ENCODE measurements at places on chromosomes 4 and X.

GRCh38 chr4:30068234-30068633 is 651.9 kb upstream of the PCDH7 start:
- no peak for DNase-seq

GRCh38 chrX:23511793-23512192 is 155.5 kb upstream of the PRDX4 start:
- no peak for DNase-seq

DNA sequence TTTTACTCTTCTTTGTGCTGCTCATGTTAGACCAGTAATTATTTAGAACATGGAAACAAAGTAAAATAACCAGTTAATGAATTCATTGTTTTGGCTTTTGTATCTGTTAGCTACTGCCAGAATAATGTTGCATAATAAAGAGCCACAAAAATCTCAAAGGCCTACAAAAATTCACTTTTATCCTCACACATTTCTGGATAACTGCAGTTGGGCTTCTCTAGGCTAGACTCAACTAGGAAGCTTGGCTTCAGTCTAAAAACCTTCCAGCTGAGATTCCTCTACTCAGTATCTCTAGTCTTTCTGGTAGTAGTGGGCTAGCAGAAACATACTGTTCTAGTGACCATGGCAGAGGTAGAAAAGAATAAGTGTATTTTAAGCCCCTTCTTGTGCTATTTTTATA is 73.0 kb downstream of the FAT4 start:
- DNase-seq = no peak

DNA sequence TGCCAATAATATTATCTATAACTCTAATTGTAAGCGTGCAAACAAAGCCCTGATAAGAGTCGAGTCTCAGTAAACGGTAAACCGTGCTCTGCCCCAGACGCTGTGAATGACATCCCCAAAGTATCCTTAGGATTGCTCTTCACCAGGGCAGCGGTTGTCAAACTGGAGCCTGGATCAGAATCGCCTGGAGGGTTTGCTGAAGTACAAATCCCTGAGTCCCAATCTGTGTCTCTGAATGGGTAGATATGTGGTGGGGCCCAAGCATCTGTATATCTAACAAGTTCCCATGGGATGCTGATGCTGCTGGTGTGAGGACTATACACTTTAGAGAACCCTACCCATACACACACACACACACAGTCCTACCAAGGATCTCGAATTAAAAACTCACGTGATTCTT is 813 bp upstream of the APBB2 start:
- DNase-seq = no peak

GRCh38 chr4:160495356-160495755 is 1392.5 kb downstream of the RAPGEF2 start:
- no peak for DNase-seq

DNA sequence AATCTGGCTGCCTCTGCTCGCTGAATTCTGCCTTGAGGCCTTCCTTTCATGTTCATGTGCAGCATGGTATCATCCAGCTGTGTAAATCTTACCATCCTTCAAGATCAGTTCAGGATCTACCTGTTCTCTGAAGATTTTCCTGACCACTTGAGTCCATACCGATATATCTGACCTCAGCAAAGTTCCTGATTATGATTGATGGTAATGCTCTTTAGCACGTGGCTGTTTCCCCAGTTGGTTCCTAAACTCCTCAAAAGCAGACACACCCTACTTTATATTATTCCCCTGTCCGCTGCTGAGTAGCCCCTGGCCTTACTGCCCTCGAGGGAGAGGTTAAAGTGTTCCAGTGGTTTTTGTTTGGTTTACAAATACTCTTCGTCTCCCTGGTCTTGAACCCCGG is 20.0 kb downstream of the GALNT7 start:
- no peak for DNase-seq

- no peak for DNase-seq
These were observed 99.2 kb upstream of the RAPGEF2 start for GRCh38 chr4:159003420-159004253.

DNA sequence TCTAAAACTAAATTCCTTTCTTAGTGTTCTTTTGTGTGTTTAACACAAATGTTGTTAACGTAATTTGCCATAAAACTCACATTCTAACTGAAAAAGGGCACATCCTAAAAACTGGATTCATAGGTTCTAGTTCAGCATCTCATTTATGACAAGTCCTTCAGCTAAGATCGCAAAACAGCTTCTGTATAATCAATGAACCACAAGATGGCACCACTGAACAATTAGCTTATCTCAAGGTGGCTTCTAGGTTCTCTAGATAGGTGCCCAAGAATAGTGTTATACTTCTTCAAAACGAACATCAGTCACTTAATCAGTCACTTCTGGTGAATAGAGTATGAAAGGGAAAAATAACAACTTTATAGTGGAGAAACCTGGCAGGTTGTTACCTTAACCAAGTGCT is 54.3 kb downstream of the NRK start:
- no peak for DNase-seq

- no peak for DNase-seq
These were observed 19.2 kb upstream of the RHOH start for GRCh38 chr4:40177591-40177990.

DNA sequence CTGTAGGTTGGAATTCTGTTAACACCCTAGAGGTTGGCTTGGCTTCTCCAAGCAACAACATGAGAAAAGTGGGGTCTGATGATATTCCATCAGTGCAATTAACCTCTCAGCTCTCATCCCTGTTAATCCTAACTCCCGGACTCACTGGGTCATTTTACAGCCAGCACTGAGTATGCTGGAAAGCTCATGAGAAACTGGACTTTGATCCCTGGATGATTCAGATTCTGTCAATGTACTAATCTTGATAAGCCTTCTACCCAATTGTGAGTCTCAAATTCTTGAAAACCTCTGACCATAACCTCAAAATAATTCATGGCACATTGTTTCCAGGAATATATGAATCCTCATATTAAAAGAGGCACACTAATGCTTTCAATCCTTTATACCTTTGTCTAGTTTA is 244.3 kb upstream of the DCAF8L1 start:
- DNase-seq = no peak

GRCh38 chrX:109844986-109845385 is 111.9 kb upstream of the ACSL4 start:
- no peak for DNase-seq

DNA sequence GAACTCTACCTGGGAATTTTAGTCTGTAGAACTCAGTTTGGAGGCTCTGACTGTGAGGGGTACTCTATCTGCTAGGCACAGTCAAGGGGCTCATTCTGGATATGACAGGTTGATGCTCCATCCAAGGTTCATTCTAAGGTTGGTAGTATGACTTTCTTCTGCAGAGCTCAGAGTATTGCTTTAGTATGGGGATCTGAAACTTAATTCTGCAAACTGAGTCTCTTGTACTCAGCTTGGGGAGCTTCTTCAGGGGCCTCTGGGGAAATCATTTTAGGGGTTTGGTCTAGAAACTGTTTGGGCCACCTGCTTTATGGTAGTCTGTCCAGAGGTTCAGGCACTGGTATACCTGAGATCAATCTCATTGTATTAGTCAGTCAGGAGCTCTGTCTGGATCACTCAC is 9.7 kb upstream of the TSR2 start:
- DNase-seq = no peak

- DNase-seq = no peak
These were observed 25.6 kb downstream of the ZRSR2 start for GRCh38 chrX:15815779-15816437.

GRCh38 chr4:159146488-159146887 is 43.6 kb downstream of the RAPGEF2 start:
- no peak for DNase-seq

DNA sequence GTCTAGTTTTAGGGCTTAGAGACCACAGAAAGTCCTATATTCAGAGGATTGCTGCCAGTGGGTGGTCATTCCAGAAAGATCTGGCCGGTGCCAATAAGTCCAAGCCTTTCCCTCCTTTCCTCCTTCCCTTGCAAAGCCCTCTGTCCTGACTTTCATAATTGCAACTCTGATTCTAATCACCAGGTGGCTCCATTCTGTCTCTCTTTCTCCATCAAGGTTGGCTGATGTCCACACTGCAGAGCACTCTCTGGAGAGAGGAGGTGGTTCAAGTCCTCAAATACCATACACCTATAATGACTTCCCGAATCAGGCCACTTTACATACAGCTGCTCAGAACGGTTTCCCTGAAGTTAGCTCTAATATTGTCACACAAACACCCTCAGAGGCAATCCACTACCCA is 22.4 kb upstream of the ARMCX4 start:
- no peak for DNase-seq

GRCh38 chr4:43886196-43886595 is 562.4 kb downstream of the KCTD8 start:
- DNase-seq = no peak

GRCh38 chr4:102387552-102388150 is 42.4 kb upstream of the SLC39A8 start:
- no peak for DNase-seq

GRCh38 chrX:45771560-45772340 is 571.1 kb upstream of the DIPK2B start:
- no peak for DNase-seq

GRCh38 chrX:14616836-14617235 is 87.5 kb downstream of the GLRA2 start:
- no peak for DNase-seq

- no peak for DNase-seq
These were observed 14.7 kb upstream of the PDE6B start for GRCh38 chr4:610411-611261.

GRCh38 chrX:46670316-46670715 is 88.6 kb downstream of the SLC9A7 start:
- no peak for DNase-seq

DNA sequence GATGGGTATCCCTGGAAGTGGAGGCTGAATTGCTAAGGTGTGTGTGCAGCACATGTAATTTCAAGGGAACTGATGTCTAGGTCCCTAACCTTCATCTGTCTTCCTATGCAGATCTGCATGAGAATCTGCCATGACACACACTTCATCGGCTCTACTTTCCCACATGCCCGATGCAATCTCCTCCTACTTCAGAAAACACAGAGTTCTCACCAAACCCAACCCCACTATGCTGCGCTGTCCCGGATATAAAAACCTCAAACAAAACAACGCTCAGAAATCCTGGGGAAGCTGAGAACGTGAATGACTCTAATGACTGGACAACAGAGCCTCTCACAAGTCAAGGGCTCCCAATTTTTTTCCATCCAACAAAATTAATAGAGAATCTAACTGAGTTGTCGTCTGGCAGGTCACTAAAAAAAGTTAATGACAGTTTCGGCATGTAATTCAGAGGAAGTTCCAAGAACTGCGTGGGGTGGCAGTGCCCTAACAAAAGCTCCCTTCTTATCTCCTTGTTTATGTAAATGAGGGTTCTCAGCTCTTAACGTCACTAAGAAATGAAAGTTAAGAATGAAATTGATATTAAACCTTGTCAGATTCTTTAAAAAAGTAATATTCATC is 39.0 kb downstream of the STX18 start:
- DNase-seq = no peak

DNA sequence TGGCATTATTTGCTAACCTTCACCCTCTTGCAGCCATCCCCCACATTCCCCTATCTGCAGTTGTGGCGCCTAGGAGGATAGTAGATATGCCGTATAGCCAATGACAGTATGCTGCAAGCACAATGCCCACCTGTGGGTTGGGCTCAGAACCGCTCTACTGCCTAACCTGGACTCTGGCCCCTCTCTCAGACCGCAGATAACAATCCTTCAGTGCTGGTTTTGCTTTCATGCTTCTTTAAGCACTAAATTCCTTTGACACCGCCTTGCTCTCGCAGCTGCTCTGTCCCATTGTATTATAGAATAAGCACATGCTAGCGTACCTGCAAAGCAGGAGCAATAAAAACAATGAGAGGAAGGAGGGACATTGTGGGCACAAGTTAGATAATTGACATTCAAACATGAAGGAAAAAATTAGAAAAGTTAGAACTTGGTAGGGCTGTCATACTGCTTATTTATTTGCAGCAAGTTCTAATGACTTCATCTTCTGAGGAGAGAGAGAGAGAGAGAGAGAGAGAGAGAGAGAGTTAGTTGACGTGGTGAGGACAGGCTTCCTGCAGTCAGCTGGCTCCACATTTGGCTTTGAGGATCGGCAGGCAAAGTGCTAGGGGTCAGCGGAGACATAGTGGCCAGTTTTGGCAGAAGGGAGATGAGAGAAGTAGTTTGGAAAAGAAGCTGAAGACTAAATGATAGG is 55.8 kb downstream of the WWC2 start:
- no peak for DNase-seq

GRCh38 chr4:125303058-125303457 is 11.7 kb upstream of the FAT4 start:
- DNase-seq = no peak
